ENCODE measurements at places on chromosomes 7 and 10. TPM values are rescaled to one million over a fixed set of nuclear protein-coding genes. Genes with fewer than 3 reads are reported as not detected.

DNA sequence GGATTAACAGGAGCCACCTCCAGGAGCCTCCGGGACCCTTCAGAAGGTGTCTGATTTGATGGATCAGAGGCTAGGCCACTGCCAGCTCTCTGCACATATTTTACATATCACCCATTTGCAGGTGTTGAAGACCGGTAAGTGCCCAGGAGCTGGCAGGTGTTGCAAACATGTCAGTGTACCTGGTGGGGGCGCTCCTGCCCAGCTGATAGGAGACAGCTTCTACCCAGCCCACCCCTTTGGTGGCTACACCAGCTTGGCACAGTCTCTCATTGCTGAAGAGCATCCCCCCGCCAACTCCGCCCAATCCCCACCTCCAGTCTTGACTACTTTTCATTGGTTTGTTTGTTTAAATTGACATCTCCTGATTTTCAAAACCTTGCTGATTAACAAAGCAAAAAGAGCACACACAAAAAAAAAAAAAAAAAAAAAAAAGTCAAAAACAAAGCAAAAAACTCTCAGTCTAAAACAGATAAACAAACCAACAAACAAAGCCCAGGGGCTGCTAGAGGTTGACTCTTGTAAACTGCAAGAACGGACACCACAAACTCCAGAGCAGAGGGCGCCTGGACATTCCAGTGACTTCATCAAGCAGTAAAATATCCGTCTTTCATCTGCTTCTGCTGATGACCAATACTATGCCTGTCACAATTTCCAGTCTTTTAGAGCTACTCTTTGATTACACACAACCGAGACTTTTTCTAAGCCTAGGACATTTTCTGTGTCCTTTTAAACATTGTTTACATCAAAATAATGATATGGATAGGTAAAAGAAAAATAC, 275.3 kb downstream of the NRG3 start:
- no peak for DNase-seq

Gene PTF1A
- total RNA-seq, result not detected

Gene HOXA1
- 0.49 TPM for total RNA-seq

DNA sequence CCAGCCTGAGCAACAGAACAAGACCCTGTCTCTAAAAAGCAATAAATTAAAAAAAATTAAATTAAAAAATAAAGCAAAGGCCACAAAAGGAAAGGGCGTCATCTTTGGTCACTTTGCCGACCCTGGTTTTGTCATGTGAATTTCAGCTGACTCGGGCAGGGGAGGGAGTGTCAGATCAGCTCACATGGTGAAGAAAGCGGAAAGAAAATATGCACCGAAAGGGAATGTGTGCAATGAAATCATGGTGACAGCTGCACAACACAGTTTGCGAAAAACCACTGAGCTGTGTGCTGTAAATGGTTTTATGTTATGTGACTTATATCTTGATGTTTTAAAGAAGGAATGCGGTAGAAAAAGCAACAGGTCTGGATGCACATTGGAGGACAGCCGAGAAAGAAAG, 39.8 kb downstream of the RCC1L start:
- DNase-seq, result no peak

Gene PHKG1
- 9.4 TPM for total RNA-seq
